ENCODE measurements at places on chromosomes 7 and 10.

DNA sequence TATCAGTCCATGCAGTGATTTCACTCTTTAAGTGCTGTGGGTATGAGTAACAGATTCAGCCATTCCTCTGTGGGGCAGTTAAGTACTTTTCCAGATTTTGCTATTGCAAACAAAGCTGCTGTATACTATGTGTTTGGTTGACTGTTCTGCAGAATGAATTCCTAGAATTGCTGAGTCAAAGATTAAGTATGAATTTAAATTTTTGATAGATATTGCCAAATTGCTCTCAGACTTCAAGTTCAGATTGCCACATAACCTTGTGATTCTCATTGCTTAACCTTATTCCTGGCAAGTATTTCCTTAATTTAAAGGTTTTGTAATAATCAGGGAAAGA, 21.6 kb upstream of the SAR1A start:
- no peak for DNase-seq

DNA sequence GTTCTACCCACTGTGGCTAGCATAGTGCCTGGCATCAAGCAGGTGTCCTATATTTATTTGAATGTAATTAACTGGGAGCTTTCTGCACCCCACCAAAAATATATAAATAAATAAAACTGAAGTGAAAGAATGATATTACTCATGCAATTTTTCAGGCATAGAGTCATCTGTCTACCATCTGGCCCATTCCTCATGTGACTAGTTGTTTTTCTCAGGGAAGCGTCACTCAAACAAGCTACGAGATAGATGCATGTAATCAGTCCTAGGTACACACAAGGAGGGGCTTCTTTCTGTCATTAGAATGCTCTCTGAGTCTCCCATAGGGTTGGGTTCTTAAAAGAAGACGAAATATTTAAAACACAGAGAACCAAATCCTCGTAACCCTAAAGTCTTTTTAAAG, 255.5 kb upstream of the KMT2E start:
- DNase-seq = no peak

- DNase-seq = no peak
These were observed 23.2 kb downstream of the NT5C3A start for GRCh38 chr7:33039257-33039902.

DNA sequence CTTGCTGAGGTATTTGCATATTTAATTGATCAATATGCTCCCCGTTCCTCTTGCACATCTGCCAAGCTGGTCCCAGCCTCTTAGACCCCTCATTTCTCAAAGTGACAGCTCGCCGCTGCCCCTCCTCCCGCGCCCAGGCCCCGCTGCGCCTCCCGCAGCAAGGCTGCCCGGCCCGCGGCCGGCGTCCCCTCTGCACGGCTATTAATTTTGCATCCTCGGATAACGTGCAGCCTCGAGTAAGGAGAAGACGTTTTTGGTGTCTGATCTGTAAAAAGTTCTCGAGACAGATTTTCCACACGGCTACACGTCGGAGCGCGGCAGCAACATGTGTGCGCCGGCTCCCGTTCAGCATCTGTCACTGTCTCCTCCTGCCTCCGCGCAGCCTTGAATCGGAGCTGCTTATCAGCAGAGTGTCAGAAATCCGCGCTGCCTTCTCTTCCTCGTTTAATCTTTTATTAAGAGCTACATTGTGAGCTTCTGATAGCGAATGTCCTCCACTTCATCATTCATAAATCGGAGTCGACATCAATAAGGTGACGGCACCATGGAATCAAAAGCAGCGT, 65.3 kb downstream of the EBF3 start:
- no peak for DNase-seq

DNA sequence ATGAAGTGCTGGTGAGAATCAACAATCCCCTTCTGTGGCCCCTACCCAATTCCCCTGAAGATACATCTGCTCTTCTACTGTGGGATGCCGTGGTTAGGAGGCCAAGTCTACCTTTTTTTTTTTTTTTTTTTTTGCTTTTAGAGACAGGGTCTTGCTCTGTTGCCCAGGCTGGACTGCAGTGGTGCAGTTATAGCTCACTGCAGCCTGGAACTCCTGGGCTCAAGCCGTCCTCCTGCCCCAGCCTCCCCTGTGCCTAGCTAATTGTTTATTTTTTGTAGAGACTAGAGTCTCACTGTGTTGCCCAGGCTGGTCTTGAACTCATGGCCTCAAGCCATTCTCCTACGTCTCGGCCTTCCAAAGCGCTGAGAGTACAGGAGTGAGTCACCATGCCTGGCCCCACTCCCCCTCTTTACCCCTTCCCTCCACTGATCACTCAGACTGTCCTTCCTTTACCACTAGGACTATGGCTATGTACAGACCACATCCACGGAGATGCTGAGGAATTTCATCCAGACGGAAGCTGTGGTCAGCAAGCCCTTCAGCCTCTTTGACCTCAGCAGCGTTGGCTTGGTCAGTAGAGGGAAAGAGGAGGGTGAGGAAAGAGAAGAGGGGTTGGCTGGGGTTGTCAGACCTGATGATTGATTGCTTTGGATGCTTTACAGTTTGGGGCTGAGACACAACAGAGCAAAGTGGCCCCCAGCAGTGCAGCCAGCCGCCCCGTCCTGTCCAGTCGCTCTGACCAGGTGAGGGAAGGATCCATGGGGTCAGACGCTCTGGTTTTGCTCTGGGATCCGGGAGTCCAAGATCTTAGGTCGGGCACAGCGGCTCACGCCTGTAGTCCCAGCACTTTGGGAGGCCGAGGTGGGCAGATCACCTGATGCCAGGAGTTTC, 1.8 kb downstream of the AP4M1 start:
- no peak for DNase-seq

DNA sequence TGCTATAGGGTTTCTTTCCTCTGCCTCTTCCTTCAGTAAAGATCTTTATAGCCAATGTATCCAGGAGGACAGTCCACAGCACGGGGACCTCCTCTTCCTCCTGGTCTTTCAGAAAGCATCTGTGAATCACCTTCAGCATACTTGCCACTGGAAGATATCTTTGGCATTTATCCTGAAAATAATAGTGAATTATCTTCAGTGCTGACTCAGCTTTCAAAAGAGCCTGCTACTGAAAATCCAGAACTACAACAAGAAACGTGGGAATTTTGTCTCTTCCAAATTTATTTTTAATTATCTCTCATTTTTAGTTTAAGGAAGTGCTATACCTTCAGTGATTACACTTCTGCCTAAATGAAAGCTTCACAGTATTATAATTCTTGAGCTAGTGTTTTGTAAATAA, 7.6 kb upstream of the UNC5B start:
- DNase-seq = no peak

- peak; percentile 56 for DNase-seq
These were observed 289.6 kb downstream of the SFMBT2 start for GRCh38 chr10:7121154-7121797.

DNA sequence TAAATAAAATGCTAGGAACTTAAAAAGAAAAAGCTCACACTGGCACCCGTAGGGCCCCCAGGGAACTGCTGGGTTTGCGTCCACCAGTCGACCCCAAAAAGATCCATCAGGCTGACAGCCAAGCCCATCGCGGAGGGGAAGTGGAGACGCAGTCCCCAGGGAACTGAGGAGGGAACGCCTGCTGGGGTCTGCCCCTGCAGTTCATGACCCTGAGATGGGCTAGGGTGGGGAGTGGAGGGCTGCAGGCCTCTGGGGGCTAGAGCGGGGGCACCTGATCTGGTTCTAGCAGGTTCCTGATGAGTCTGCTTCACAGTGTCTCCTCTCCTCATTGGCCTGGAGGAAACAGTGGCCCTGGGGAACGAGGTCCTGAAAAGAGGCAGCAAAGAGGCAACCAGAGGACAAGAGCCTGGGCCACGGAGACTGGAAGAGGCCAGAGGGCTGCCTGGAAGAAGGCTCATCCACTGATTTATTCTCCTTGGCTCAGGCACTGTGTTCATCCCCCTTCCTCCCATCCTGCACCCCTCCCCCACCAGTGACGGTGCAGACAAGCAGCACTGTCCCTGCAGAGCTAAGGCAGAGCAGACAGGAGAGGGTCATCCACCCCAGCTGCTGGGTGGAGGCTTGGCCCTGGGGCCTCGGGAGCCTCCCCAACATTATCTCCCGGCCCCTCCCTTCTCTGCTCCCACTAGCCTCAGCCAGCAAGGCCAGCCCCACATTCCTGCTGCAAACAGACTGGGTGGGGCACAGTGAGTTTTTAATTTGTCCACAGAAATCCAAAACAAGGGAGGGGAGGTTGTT, 24.7 kb upstream of the HSPA12A start:
- no peak for DNase-seq

- DNase-seq = no peak
These were observed 158.2 kb downstream of the SRPK2 start for GRCh38 chr7:105230486-105230885.

GRCh38 chr10:133207041-133207600, 22.9 kb upstream of the UTF1 start:
- no peak for DNase-seq

- no peak for DNase-seq
These were observed 277.0 kb downstream of the INHBA start for GRCh38 chr7:41425926-41426325.

GRCh38 chr10:119517235-119518141, 25.0 kb downstream of the RGS10 start:
- DNase-seq = peak; percentile 45

- no peak for DNase-seq
These were observed 36.0 kb upstream of the SVIL start for GRCh38 chr10:29670761-29671160.

DNA sequence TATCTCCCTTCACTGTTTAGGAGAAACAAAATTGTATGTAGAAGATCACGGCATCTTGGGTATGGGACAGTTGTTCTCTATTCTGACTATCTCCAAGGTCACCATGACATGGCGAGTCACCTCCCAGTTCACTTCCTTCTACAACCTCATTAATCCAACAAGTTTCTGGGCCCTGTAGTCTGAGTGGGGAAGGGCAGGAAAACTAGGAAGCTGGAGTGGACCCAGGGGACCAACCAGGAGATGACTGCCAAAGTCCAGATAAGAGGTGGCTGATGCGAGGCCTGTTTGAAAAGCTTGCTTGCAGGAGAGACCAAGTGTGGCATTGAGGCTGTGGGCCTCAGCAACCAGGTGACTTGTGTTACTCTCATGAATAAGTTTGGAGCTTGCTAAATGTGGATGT, 584.9 kb downstream of the TNS3 start:
- DNase-seq = no peak

- no peak for DNase-seq
These were observed 56.7 kb upstream of the EBF3 start for GRCh38 chr10:130020651-130021382.

DNA sequence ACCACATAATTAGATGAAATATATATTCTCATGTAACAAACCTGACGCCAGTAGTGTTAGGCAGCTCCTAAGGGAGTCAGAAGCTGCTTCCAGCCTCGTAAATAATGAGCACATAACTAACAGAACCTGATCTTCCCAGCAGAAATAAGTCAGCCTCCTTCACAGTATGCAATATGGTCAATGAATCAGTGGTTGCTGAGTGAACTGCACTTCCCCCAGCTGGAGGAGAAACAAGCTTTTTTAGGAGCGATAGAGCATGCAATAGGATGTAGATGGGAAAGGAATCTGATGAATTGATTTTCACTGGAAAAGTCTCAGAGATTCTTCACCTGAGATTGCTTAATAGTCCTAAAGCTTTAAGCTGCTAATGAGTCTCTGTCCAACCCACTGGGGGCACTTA, 337.2 kb upstream of the LRGUK start:
- no peak for DNase-seq

DNA sequence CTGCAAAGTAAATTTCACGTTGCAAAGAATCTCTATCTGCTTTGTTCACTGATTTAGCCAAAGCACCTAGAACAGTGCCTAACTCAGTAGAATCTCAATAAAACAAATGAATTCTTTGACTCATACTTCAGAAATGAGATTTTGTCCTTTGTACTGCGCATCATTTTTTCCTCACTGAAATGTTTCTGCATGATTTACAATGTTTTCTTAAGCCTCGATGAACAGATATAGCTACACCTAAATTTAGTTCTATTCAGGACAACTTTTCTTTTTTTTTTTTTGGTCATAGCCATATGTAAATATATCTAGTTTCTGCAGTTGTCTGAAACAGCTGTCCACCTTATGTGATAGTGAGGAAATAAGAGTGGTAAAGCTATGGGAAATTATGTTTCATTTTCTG, 15.3 kb downstream of the GNAT3 start:
- no peak for DNase-seq

- DNase-seq = no peak
These were observed 59.7 kb upstream of the CDK14 start for GRCh38 chr7:90536449-90536848.

DNA sequence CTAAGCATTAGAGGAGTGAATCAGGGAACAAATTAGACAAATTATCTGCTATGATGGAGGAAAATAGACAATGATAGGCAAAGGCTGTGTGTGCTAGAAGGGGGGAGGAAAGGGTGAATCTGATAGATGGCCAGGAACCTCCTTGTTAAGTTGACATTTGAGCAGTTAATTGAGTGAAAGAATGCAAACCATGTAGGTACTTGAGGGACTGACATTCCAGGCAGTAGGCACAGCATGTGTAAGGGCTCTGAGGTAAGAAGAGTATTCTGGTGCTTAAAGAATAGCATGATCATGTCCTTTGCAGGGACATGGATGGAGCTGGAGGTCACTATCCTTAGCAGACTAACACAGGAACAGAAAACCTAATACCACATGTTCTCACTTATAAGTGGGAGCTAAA, 48.6 kb upstream of the TES start:
- no peak for DNase-seq

Measured in stimulated activated CD4-positive, alpha-beta T cell treated with anti-CD3 and anti-CD28 coated beads, Interleukin-4, amount 100 ng/mL, for 4 hours (primary cell).